ENCODE measurements at places on chromosomes 1 and 21. TPM values are rescaled to one million over a fixed set of nuclear protein-coding genes. Genes with fewer than 3 reads are reported as not detected.

The TRIM62 gene
- 1.9 TPM for total RNA-seq

The AKT3 gene
- 54.2 TPM for total RNA-seq

The VPS13D gene
- 26.1 TPM for total RNA-seq

The HMCN1 gene
- total RNA-seq: 8.7 TPM

The ZNF648 gene
- total RNA-seq: not detected

The ETV3L gene
- not detected for total RNA-seq

The TMEM269 gene
- total RNA-seq: not detected

The AKR7A3 gene
- 0.30 TPM for total RNA-seq

The S100A9 gene
- total RNA-seq: not detected

The OR2M4 gene
- total RNA-seq: not detected

The CRP gene
- total RNA-seq: 0.32 TPM

The CA6 gene
- not detected for total RNA-seq

The ANGPTL7 gene
- not detected for total RNA-seq

The NBPF4 gene
- not detected for total RNA-seq

The FALEC gene
- total RNA-seq: not detected

The ALX3 gene
- total RNA-seq: not detected

The RPS6KC1 gene
- total RNA-seq: 22.9 TPM

The HSPB7 gene
- not detected for total RNA-seq

The AVPR1B gene
- not detected for total RNA-seq

The KCNE2 gene
- not detected for total RNA-seq

The HOOK1 gene
- not detected for total RNA-seq

The HSPA13 gene
- total RNA-seq: 71.9 TPM

The SLC2A5 gene
- not detected for total RNA-seq

The MROH9 gene
- total RNA-seq: not detected

The NPL gene
- total RNA-seq: 0.65 TPM

The RPRD2 gene
- total RNA-seq: 5.2 TPM

The VPS26C gene
- total RNA-seq: 69.1 TPM

The SORT1 gene
- 15.3 TPM for total RNA-seq

The SMPDL3B gene
- 0.15 TPM for total RNA-seq

The PLEKHN1 gene
- total RNA-seq: 0.30 TPM

The C1orf216 gene
- 15.3 TPM for total RNA-seq

The TSSK3 gene
- total RNA-seq: not detected

The RBM11 gene
- total RNA-seq: 0.91 TPM

The MAGI3 gene
- 10.1 TPM for total RNA-seq

The CELSR2 gene
- total RNA-seq: 0.65 TPM

The FAM110D gene
- 2.1 TPM for total RNA-seq

The PRELP gene
- under 0.01 TPM for total RNA-seq

The CYP2J2 gene
- 0.91 TPM for total RNA-seq

The KPRP gene
- not detected for total RNA-seq

The GBP1 gene
- total RNA-seq: 69.3 TPM
